ENCODE measurements at places on chromosomes 7 and 10. TPM values are rescaled to one million over a fixed set of nuclear protein-coding genes. Genes with fewer than 3 reads are reported as not detected.

Gene ZSCAN25
- 18.4 TPM for total RNA-seq

Gene HOXA2
- 1.5 TPM for total RNA-seq

Gene VWC2
- total RNA-seq: 0.16 TPM

Gene AKR1C8
- total RNA-seq: not detected

Gene GRB10
- 79.3 TPM for total RNA-seq

Gene SUN3
- not detected for total RNA-seq

Gene HBP1
- 153 TPM for total RNA-seq

All from omental fat pad (tissue), 4 donors.